A549 treated with CpdA at 1 μM for 4 hours (cell line): ENCODE measurements at places on chromosomes 1 and 21. TPM values are rescaled to one million over a fixed set of nuclear protein-coding genes. Genes with fewer than 3 reads are reported as not detected.

ERICH3 gene
- not detected in 5 replicates for total RNA-seq

CNTN2 gene
- 0.03 to 0.28 TPM (median 0.05 TPM) in 3 of 5 replicates, not detected in the others for total RNA-seq

IGFN1 gene
- 0.90 to 1.5 TPM (median 1.1 TPM) in 5 replicates for total RNA-seq

TMPRSS2 gene
- total RNA-seq = 0.02 to 0.13 TPM (median 0.09 TPM) in 3 of 5 replicates, not detected in the others

HSD3B2 gene
- not detected in 5 replicates for total RNA-seq

FBXO42 gene
- 8.6 to 9.3 TPM (median 8.7 TPM) in 5 replicates for total RNA-seq

TPTE gene
- total RNA-seq = not detected in 5 replicates

ADGRB2 gene
- 5.8 to 7.5 TPM (median 7.1 TPM) in 5 replicates for total RNA-seq

FAM72A gene
- total RNA-seq = 10.3 to 12.3 TPM (median 12.1 TPM) in 5 replicates

FAAH gene
- 0.81 to 2.6 TPM (median 0.83 TPM) in 5 replicates for total RNA-seq

TTC22 gene
- total RNA-seq = not detected in 5 replicates

ST6GALNAC5 gene
- total RNA-seq = not detected in 5 replicates

LCE2C gene
- total RNA-seq = not detected in 5 replicates

TLCD4 gene
- 8.1 to 12.2 TPM (median 8.7 TPM) in 5 replicates for total RNA-seq

OR2W3 gene
- not detected in 5 replicates for total RNA-seq

PTGFRN gene
- total RNA-seq = 14.6 to 17.5 TPM (median 16.2 TPM) in 5 replicates

GBP5 gene
- total RNA-seq = 0.05 TPM in 2 of 5 replicates, not detected in the others

C1orf115 gene
- total RNA-seq = 4.4 to 5.8 TPM (median 5.2 TPM) in 5 replicates

CELA2A gene
- total RNA-seq = not detected in 5 replicates

ZBTB8OS gene
- total RNA-seq = 37.5 to 53.6 TPM (median 40.1 TPM) in 5 replicates

TLR5 gene
- 0.03 to 0.15 TPM (median 0.13 TPM) in 5 replicates for total RNA-seq

SPATA21 gene
- 0.06 to 0.12 TPM (median 0.09 TPM) in 4 of 5 replicates, not detected in the other for total RNA-seq

DNM3 gene
- 0.51 to 0.87 TPM (median 0.67 TPM) in 5 replicates for total RNA-seq

MFAP2 gene
- total RNA-seq = 0.15 to 0.72 TPM (median 0.38 TPM) in 5 replicates

CRNN gene
- total RNA-seq = not detected in 5 replicates

CASQ1 gene
- not detected in 5 replicates for total RNA-seq

NPR1 gene
- total RNA-seq = 0.80 to 1.2 TPM (median 0.95 TPM) in 5 replicates

MEGF6 gene
- 10.0 to 16.0 TPM (median 11.9 TPM) in 5 replicates for total RNA-seq

GPR37L1 gene
- 0.13 to 0.20 TPM (median 0.17 TPM) in 5 replicates for total RNA-seq

CCDC27 gene
- total RNA-seq = not detected in 5 replicates

OR10J1 gene
- not detected in 5 replicates for total RNA-seq

ZNF697 gene
- total RNA-seq = 1.6 to 2.1 TPM (median 1.8 TPM) in 5 replicates

IVL gene
- total RNA-seq = 0.03 TPM in 1 of 5 replicates, not detected in the others

LCE1C gene
- not detected in 5 replicates for total RNA-seq

PLA2G5 gene
- total RNA-seq = not detected in 5 replicates

AKNAD1 gene
- total RNA-seq = 0.46 to 1.5 TPM (median 0.74 TPM) in 5 replicates

RIMS3 gene
- total RNA-seq = 0.48 to 0.99 TPM (median 0.88 TPM) in 5 replicates

ADAM30 gene
- total RNA-seq = not detected in 5 replicates

NID1 gene
- 4.9 to 9.2 TPM (median 7.1 TPM) in 5 replicates for total RNA-seq
